ENCODE measurements at places on chromosomes 4 and X.
A peak's percentile ranks its signal among the peaks of the same experiment; 100 is the strongest.

- DNase-seq: no peak
Measured at GRCh38 chr4:31234901-31235300, 514.7 kb downstream of the PCDH7 start.

GRCh38 chr4:173073939-173074500 lies 94.6 kb upstream of the GALNT7 start:
- no peak for DNase-seq

DNA sequence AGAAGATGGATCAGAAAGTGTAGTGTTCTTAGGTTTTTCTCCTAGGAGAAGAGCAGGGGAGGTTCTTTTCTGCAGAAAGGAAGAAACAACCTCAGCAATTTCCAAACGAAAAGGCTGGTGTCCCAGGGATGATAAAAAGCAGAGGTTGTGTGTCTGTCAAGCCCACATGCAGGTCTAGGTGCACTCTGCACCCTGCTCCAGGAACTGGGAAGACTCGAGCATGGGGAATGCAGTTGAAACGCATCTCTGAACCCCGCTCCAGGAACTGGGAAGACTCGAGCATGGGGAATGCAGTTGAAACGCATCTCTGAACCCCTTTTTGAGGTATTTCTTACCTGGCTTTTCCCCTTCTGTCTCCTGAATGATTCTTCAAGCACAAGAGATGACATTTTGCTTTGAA lies 171.2 kb downstream of the LDB2 start:
- no peak for DNase-seq

DNA sequence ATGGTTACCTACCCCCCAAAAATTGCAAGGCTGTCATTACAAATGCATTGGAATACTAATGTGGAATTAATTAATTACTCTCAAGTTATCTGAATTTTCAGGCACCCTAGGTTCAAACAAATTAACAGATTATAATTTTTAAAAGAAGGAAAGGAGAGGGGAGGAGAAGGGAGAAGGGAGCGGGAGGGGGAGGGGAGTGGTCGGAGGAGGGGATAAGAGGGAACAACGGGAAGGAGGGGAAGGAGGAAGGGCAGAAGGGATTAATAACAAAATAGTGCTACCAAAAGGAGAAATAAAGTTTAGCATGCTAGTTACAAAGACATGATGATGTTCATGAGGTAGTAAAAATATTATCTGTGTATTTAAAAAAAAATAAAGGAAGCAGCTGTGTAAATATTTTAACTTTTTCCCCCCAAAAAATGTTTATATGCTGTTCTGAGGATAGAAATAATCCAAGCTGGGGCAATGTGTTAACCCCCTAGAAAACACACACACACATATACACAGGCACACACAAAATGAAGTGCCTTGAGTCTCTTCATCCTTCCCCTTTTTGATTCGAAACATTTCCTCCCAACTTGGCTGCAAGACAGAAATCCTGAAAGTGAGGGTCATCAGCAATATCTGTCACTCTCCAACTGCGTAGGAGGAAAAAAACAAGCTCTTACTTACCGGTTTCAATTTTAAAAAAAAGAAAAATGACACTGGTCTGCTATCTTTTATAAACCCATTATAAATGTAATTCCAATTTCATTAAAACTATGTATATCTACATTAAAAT lies 58.8 kb downstream of the PPP3CA start:
- peak; percentile 87 for DNase-seq

- DNase-seq: no peak
Measured at GRCh38 chr4:38752941-38753806, 29.6 kb downstream of the TLR10 start.

DNA sequence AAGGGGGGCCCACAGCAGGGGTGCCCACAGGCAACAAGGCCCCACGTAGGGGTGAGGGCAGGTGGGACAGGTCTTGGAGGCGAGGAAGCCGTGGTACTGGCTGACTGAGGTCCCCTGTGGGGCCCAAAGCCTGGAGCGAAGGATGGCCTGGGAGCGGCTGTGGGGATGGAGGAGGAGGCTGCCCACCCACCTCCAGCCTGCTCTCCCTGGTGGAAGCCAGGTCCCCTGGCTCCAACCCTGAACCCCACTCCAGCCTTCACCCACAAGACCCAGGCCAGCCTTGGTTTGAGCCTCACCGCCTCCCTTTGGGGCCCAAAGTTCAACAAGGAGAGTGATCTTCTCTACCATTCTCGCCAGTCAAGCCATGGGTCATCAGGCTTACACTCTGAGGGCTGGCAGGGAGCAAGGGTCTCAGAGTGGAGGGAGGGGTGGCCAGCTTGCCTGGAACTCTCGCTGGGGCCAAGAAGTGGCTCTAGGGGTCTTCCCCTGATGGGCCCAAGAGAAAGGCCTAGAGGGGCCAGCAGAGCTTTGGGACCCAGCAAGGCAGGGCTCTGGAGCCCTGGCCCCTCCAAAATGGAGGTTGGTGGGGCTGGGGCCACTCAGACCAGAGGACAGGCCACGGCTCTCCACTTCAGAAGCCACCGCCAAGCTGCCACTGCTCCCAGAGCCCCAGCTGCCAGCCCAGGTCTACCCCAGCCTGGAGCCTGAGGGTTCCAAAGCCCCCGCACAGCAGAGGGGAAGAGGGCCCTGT lies 5.0 kb downstream of the PNCK start:
- DNase-seq: no peak

GRCh38 chrX:17474892-17475291 lies 99.9 kb downstream of the NHS start:
- no peak for DNase-seq

- no peak for DNase-seq
Measured at GRCh38 chrX:133676344-133677122, 261.2 kb upstream of the GPC4 start.

DNA sequence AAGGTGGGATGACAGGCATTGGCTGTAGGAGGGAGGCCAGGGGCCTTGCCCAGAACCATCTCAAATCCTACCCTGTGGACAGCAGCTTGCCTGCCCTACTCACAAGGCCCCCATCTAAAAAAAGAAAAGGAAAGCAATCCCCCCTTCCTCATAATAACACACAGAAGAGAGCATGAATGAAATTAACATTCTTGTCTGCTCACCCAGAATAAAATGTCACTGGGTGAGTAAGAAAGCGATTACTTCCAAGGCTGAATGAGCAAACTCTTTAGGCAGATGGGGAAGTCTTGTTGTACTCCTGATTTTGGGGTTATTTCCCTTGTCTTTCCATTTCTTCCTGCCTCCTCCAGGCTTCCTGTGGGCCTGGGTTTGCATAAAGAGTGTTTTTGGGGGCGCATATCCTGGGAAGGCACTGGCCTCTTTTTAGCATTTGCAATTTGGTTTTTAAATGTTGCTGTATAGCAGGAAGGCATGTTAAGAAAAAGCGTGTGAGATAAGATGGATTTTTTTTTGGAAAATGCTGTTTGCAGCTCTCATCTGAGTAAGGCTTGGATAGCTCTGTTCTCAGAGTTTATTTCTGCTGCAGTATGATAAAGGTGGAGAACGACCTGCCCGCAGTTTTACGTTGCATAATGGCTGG lies 248.3 kb upstream of the GATB start:
- no peak for DNase-seq

DNA sequence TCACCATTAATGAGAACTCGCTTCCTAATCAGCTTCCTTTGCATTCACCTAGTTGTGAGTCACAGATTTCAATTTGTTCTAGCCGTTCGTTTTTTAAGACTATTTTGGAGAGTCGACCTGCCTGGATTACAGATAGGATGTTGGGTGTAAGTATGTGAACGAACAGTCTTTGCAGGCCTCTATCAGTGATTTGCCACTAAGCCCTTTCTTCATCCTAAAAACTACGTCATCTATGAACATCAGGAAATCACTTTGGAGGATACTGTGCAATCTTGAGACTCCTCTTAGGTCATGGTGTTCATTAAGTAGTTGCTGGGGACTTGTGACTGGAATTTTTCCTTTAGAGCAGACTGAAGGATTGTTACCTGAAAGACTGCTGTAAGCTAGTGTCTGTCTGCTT lies 1.1 kb downstream of the POLA1 start:
- DNase-seq: no peak

DNA sequence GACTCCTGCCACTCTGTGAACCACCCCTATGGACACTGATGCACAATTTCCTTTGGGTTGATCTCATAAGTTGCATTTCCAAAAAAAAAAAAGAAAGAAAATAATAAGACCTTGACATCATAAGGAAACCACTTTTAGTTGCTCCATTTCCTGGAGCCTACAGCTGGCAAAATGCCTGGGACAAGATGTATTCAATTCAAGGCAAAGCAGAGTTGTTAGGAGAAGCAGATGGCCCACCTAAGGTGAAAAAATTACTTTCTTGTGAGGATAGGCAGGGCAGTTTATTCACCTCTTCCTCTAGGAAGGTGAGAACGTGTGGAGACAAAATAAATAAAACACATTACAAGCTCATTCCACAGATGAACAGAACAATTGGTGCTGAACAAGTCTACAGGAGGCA lies 14.1 kb upstream of the SCRG1 start:
- peak; percentile 58 for DNase-seq

GRCh38 chr4:104393655-104394324 lies 100.9 kb downstream of the CXXC4 start:
- DNase-seq: no peak

DNA sequence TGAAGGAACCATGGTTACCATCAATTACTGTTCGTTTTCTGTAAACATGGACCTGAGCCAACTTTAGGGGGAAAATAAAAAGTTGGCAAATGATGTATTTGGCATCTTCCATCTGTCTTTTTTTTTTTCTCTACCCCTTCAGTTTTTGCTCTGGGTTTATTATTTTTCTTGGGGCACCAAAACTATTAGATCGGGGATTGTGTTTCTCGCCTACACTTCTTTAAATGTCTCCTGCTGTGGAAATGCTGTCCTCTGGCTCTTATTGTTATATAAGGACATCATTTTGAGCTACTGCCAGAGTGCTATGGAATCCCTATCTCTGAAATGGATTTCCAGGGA lies 234.0 kb upstream of the SLIT2 start:
- DNase-seq: no peak

GRCh38 chrX:151870602-151871001 lies 42.1 kb upstream of the MAGEA4 start:
- DNase-seq: no peak

DNA sequence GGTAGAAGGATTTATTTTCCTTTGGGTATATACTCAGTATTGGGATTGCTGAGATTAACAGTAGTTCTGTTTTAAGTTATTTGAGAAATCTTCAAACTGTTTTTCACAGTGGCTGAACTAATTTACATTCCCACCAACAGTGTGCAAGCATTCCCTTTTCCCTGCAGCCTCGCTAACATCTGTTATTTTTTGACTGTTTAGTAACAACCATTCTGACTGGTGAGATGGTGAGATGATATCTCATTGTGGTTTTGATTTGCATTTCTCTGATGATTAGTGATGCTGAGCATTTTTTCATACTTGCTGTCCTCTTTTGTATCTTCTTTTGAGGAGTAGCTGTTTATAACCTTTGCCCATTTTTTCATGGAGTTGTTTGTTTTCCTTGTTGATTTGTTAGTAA lies 457.8 kb downstream of the TRAM1L1 start:
- no peak for DNase-seq

GRCh38 chrX:40852586-40852985 lies 117.2 kb upstream of the MED14 start:
- no peak for DNase-seq

GRCh38 chr4:155675709-155676429 lies 9.2 kb downstream of the GUCY1A1 start:
- DNase-seq: peak; percentile 95

GRCh38 chr4:2267841-2268240 lies 5.9 kb upstream of the MXD4 start:
- DNase-seq: no peak

- DNase-seq: no peak
Measured at GRCh38 chr4:112702892-112703291, 65.9 kb downstream of the LARP7 start.

DNA sequence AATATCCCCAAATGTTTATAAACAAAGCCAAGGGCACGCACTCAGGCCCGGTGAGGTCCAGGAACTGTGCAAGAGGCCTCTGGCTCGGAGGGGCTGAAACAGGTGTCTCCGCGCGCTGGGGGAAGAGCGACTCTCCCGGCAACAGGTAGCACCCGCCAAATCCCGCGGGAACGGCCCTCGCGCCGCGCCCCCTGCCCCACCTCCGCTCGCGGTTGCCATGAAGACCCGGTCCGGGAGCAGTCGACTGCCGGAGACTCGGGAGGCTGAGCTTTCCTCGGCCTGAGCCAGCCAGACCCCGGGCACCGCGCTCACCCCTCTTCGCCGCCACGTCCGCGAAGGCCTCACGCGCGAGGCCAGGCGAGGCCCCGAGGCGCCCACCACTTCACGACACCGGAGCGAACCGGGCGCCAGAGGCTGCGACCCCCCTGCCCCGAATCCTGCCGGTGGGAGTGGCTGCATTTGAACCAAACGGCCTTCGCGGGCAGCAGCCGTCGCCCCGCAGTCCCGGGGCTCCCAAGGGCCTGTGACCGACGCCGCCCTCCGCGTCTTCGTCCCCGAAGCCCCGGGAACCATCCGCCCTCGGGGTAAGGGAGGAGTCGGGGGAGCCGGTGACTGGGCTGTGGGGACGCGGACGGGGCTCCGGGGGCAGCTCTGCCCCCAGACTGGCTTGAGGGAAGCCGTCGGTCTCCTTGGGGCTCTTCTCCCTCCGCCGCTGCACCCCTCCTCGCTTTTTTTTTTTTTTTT lies at the start of gene NSUN7:
Gene NSUN7 (plus strand): TSS at position 239 of the 744 bp plus-strand sequence. CDS start 739 bp downstream, outside the sequence.
- no peak for DNase-seq

- DNase-seq: no peak
Measured at GRCh38 chrX:130179170-130179569, 7.4 kb downstream of the RAB33A start.

DNA sequence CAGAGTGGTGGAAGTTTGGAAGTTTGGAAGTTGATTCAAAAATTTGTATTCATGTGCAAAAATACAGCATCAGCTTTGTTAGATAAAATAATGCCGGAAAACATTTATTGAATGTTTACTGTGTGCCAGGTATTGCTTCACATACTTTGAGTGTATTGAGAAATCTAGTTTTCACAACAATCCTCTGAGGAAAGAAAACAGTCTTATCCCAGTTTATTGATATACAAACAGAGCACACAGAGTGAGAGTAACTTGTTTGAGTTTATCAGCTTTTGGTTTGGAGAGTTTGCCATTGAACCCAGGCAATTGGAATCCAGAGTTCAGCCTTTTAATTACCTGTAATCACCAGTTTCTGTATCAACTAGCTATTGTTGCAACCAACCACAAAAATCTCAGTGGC lies 127.2 kb upstream of the RPS6KA3 start:
- DNase-seq: peak; percentile 38

- no peak for DNase-seq
Measured at GRCh38 chrX:93120805-93121204, 552.6 kb downstream of the NAP1L3 start.

DNA sequence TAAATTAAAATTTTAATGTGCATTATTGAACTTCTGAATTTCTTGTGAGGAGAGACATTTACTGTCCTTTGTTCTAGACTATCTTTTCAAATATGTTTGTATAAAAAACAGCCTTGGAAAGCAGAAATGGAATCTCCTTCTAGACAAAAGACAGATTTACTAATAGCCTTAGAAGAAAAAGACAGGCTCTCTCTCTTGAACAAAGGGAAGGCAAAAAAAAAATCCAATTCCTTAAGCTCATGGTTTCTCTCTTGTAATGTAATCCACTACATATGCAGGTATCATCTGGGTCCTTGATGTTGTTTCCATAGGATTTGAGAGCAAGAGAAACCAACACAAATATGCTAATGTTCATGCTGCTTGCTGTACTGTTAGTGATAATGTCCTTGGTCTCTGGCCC lies 106.0 kb downstream of the TBCK start:
- DNase-seq: no peak
